ENCODE measurements at places on chromosomes 7 and 10.

DNA sequence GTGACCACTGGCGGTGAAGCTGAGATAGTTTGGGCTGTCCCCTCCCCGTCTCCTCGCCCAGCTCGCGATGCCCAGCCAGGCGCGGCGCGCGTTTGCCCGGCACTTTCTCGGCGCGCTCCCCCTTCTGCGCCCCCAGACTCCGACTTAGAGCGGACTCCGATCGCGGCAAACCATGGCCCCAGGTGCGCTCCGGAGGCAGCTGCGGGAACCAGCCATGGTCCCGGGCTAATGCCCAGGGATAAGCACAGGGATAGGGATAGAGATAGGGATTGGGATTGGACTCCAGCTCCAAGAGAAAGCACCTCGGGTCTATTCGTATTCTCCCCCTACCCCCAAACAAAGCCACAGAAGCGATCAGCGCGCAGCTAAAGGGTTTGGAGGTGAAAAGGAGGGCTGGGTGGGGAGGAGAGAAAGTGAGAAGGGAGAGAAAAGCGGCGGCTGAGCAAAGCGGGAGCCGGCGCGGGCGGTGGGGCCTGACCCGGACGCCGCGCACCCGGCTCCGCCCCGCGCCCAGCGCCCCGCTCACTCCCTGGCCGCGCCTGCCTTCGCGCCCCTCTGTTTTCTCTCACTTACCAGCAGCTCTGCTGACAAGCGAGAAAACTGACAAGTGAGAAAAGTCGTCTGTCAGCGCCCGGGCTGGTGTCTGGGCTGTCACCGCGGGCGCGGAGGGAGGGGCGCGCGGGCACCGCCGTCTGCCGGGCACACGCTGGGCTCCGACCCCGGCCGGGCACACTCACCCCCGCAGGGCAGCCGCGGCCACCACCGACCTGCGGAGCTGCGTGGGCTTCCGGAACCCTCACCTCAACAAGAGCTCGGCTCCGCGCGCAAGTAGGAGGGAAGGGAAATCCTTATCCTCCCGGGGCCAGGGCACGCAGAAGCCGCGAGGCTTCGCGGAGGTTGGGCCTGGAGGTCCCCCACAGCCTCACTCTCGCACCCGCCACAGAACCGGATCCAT lies at the start of gene PDE1C:
TSS of gene PDE1C (minus strand) at position 2 of the 955 bp plus-strand sequence.
- no peak for DNase-seq

GRCh38 chr10:52897162-52897561 lies 124.6 kb upstream of the MBL2 start:
- DNase-seq: no peak

- peak; percentile 11 for DNase-seq
These were observed 786 bp downstream of the TAF3 start for GRCh38 chr10:7819121-7819460.

- no peak for DNase-seq
These were observed 45.0 kb upstream of the STK17A start for GRCh38 chr7:43537765-43538403.

DNA sequence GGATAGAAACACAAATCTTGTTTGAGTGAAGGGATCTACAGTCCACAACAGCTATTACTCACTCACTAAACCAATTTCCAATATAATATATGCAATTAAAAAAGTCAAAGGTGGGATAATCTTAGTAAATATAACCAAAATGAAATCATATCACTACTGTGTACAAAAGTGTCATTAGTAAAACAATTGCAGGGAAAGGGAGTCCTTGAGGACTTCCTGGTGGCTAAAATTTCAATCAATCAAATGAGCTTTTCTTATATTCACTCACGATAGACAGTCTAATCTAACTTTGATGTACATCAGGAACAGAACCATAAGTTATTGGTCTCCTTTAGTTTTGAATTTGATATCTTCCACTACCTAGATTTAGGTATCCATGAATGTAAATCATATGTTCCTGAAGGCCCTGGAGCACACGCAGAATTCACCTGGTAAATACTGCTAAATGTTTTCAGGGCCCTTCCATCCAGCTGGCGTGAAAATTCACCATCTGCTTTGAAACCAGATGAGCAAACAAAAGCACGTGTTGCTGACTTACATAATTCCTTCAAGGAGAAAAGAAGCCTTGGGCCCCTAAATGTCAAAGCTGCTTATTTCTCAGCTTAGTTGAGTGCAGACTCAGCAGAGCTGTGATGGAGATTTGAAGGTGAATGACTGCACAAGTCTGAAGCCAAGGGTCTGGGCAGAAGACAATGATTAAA lies 159.3 kb upstream of the TMEM196 start:
- DNase-seq: no peak

DNA sequence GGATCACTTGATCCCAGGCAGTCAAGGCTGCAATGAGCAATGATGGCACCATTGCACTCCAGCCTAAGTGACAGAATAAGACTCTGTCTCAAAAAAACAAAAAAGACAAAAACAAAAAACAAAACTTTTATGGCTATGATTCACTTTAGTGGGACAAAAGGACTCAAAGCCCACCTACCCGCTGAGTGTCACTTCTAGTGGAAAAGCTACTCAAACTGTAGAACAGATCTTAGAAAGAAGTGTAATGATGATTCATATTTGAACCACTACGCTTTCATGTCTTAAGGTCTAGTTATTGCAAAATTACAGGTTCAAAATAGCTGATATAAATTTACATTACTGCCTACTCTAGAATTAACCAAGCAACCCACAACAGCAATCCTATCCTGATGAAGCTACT lies 47.1 kb upstream of the OTUD1 start:
- DNase-seq: no peak

DNA sequence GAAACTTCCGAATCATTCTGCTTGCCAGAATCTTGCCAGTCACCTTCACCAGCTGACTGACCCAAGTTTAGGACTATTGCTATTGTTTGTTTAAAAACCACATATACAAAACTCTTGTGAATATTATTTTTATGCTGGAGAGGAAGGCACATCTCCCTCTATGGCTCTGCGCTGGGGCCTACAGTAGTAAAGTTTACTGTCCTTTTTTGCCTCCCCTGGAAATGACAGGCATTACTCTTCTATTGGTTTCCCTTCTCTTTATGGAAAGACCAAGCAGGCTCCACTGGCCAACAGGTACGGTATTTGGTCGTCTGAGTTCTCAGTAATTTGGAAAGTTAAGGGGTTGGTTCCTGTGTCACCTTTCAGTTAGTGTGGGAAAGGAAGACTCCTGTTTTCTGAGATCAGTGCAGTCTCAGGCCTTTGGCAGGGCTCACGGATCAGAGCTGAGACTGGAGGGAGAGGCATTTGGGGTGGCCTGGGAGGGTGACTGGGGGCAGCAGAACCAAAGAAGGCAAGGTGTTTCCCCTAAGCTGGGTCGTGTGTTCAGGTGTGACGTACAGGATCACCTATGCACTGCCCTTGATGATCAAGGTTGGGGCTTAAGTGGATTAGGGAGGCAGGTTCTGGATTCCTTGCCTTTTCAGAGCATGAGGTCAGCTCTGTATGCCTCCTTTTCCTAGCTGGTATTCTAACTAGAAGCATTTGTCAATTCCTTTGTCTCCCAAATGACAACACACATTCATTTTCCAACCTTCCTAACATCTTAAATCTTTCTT lies 16.0 kb upstream of the KIF5B start:
- no peak for DNase-seq

GRCh38 chr7:54465095-54465494 lies 77.1 kb upstream of the VSTM2A start:
- no peak for DNase-seq

Data from AG09319 (cell line).